Naive thymus-derived CD4-positive, alpha-beta T cell (primary cell): ENCODE measurements at places on chromosomes 7 and 10. TPM values are rescaled to one million over a fixed set of nuclear protein-coding genes. Genes with fewer than 3 reads are reported as not detected.

Gene IQUB
- not detected for polyA plus RNA-seq

Gene CFAP43
- 0.14 TPM for polyA plus RNA-seq

Gene C7orf57
- polyA plus RNA-seq = 0.13 TPM

Gene THSD7A
- not detected for polyA plus RNA-seq

DNA sequence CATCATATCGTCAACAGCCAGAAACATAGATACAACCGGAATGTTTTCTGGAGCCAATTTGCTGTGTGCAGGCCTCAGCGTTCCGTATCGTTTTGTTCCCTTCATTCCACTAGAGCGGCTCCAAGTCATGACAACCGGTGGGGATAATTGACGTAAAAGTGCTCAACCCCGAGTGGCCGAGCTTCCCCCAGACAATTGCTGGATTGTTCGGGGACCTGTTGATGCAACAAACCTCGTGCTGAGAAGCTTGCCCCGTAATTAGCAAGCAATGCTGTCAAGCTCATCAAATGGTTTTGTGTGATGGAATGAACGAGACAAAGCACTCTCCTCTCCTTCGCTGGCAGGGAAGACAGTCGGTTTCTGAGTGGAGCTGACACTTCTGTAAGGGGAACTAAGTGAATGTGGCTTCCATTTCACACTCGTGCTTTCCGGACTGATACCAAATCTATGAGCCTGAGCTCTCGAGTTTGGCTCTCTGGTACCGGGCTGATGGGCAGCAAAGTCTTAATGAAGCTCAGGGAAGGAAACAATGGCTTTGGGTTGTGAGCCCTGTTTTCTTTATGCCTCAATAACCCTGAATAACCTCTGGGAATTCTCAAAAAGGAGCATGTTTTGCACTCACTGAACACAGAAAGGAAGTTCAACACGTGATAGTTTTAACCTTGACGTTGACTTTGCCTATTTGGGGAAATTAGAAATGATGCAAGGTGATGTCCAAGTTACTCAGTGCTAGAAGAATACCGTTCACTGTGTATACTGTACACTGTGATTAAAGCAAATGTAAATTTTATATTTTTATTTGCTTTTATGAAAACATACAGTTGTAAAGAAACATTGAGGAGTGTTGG lies 220.5 kb downstream of the BAMBI start:
- DNase-seq = no peak

DNA sequence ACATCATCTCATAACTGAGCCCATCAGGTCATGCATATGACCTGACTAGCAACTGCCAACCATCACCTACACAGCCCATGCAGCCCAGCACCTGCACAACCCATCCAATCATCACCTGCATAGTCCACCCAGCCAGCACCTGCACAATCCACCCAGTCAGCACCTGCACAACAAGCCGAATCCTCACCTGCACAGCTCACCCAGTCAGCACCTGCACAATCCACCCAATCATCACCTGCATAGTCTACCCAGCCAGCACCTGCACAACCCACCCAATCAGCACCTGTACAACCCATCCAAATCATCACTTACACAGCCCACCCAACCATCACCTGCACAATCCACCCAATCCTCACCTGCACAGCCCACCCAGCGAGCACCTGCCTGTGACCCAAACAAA lies 33.4 kb upstream of the WDFY4 start:
- no peak for DNase-seq

DNA sequence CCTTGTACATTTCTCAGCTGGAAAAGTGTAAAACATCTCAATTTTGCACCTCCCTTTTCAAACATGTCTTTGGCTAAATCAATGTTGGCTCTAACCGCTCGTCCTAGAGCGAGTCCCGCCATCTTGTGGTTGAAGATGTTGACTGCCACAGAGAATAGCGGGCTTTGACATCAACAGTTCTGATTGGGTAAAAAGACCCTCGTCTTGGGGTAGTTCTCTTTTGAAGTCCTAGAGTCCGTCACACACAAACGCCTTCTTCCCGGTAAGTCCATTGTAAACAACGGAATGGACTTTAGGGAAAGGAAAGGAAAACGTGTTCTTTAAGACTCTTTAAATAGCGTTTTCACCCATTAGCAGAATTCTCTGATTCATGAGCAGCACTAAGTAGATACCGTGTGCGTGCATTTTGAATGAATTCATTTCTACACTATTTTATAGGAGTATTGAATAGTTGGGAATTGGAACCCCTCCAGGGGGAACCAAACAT lies 452 bp upstream of the RPP30 start:
- peak; percentile 39 for DNase-seq
